H9 (cell line): ENCODE measurements at places on chromosomes 13 and 19. TPM values are rescaled to one million over a fixed set of nuclear protein-coding genes. Genes with fewer than 3 reads are reported as not detected.

DNA sequence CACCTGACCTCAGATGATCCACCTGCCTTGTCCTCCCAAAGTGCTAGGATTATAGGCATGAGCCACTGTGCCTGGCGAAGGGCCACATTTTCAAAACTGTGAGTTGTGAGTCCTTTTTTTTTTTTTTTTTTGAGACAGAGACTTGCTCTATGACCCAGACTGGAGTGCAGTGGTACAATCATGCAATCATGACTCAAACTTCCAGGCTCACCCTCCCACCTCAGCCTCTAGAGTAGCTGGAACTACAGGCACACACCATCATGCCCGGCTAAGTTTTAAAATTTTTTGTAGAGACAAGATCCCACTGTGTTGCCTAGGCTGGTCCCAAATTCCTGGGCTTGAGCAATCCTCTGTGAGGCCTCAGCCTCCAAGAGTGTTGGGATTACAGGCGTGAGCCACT is 3.8 kb upstream of the MYPOP start:
- H3K4me1 ChIP-seq, result no peaks in the 10 kb centered on the region
- no peak for DNase-seq
- H3K27me3 ChIP-seq, result no peaks in the 10 kb centered on the region
- no peak overlapping the region for H3K27ac ChIP-seq

DNA sequence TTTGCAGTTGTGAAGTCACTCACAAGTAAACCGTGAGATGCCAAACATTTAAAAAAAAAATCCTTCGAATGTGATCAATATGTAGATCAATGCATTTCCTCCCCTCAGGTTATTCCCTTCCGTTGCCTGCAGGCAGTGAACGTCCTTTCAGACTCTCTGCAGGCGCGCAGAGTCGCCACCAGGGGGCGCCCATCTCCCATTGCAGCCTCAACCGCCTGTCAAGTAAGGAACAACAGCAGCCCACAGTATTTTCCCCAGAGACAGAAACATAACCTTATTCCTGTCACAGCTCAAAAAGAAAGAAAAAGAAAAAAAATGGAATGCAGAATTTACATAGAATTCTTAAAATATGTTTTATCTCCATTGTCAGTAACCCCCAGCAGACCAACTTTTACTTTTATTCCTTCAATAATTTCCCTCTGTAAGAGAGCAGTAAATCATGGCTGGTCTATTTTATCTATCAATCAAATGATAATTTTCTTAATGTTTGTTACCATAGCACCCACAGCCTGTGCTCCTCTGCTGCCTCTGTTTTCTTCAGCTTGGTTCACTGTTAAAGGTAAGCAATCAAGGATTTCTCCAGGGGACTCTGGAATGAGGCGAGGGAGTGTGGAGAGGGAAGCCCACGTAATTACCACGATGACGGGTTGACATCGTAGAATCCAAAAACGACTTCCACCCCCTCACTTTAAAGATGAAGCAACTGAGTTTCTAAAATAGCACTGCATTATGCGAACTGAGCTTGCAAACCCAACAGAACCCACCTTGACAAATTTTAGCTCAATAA is 637.6 kb upstream of the ARGLU1 start:
- peak; percentile 86 for DNase-seq
- H3K36me3 ChIP-seq, result no peaks in the 10 kb centered on the region
- H3K27me3 ChIP-seq, result no peaks in the 10 kb centered on the region
- H3K27ac ChIP-seq, result no peak overlapping the region
- H3K4me3 ChIP-seq, result no peak overlapping the region
- 0 out of 2 replicates have a peak, but pooled peaks cover 2% of the 10 kb centered on the region for H3K4me1 ChIP-seq

DNA sequence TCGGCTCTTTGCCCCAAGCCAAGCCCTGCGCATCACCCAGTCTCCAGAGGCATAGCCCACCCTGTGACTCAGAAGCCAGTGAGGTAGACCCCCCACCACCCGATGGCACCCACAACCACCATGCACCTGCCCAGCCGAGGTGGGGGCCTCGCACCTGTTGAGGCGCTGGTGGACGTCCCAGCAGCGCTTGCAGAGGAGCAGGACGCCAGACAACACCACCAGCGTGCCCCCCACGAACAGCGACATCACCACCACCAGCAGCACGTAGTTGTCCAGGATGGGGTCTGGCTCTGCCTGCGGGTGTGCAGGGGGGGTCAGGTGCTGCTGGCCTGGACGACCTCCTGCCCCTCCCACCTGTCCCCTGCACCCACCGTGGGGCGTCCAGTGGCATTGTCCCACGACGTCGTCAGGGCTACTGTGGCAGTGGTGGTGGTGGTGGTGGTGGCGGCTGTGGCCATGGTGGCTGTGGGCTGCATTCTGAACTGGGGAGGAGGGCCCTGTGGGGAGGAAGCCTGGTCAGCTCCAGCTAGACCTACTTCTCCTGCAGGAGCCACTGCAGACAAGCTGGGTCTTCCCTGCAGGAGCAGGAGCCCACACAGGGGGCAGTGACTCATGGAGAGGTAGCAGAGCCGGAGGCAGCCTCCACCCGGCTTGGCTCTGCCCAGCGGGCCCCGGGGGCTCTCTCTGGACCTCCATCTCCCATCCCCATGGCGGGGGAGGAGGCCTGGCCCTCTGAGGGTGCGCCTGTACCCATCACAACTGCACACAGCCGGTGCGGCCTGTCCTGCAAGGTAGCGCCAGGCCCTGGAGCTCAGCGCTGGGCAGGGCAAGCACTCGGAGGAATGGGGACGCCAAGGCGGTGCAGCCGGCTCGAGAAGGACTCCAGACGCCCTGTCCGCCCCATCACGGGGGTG is 1.9 kb downstream of the CBARP start:
- H3K27me3 ChIP-seq, result no peaks in the 10 kb centered on the region
- H3K27ac ChIP-seq, result no peak overlapping the region
- no peaks in the 10 kb centered on the region; the same call in 2 of the 3 replicates for H3K36me3 ChIP-seq
- H3K4me3 ChIP-seq, result peak overlapping the region; percentile 69; the same call in 2 of the 3 replicates
- H3K4me1 ChIP-seq, result no peaks in the 10 kb centered on the region

- H3K27me3 ChIP-seq, result no peaks in the 10 kb centered on the region
- peaks cover 3% of the 10 kb centered on the region; the same call in 1 of the 2 replicates for H3K4me1 ChIP-seq
- H3K4me3 ChIP-seq, result no peak overlapping the region
- peak; percentile 86 for DNase-seq
- peaks cover 18% of the 10 kb centered on the region; the same call in 2 of the 3 replicates for H3K36me3 ChIP-seq
- no peak overlapping the region for H3K27ac ChIP-seq
Observed at GRCh38 chr13:51286135-51287002, 53.1 kb upstream of the SERPINE3 start.

DNA sequence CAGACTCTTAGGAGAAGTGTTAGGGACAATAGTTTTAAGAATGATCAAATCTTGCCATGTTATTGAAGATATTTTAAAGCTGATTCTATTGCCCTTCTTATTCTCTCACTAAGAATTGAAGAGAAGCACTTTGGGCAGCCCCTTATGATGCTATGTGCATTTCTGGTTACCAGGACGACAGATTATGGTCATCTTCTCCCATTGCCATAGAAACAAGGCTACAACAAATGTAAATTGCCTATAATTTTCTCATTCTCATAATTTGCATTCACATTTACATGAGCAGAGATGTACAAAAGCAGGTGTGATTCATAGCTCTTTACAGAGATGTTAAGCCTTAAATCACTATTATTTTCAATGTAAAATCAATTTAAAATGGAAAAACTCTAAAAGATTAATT is 137.3 kb upstream of the PCDH9 start:
- no peak overlapping the region for H3K27ac ChIP-seq
- H3K27me3 ChIP-seq, result no peaks in the 10 kb centered on the region

GRCh38 chr19:3386447-3387234 is 20.3 kb downstream of the NFIC start:
- no peaks in the 10 kb centered on the region for H3K27me3 ChIP-seq
- no peaks in the 10 kb centered on the region; the same call in 1 of the 2 replicates for H3K4me1 ChIP-seq
- DNase-seq, result no peak
- H3K36me3 ChIP-seq, result no peaks in the 10 kb centered on the region
- H3K27ac ChIP-seq, result no peak overlapping the region
- no peak overlapping the region for H3K4me3 ChIP-seq

DNA sequence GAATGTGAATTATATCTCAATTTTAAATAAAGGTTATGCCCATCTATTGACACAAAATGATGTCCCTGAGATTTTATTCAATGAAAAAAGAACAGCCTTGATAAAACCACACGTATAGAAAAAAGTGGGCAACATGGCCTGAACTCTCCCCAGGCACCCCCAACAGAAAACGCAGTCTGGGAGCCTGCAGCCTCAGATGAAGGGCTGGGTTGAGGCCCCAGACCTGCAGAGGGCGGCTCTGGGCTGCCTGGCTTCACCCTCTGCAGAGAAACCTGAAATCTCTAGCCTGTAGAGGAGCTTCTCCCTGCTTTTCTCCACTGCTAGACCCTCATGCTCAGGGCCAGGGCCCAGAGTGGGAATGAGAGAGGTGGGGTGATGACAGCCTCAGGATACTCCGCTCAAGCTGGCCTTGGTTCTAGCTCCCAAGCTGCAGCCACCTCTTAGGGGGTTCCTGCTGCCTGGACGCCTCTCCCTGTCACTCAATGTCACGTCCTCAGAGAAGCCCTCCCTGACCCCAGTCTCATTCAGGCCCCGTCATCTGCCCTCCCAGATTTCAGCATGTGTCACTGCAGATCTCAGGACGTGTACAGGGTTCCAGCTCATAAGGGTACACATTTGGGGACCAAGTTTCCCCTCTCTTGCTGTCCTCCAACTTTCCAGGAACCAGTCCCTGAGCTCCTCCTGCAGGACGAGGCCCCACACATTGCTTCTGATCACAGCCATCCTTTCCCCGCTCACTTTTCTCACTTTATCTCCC is 1.8 kb downstream of the MBD3 start:
- no peaks in the 10 kb centered on the region for H3K27me3 ChIP-seq
- H3K36me3 ChIP-seq, result peaks cover 32% of the 10 kb centered on the region
- peak; percentile 56 for DNase-seq

DNA sequence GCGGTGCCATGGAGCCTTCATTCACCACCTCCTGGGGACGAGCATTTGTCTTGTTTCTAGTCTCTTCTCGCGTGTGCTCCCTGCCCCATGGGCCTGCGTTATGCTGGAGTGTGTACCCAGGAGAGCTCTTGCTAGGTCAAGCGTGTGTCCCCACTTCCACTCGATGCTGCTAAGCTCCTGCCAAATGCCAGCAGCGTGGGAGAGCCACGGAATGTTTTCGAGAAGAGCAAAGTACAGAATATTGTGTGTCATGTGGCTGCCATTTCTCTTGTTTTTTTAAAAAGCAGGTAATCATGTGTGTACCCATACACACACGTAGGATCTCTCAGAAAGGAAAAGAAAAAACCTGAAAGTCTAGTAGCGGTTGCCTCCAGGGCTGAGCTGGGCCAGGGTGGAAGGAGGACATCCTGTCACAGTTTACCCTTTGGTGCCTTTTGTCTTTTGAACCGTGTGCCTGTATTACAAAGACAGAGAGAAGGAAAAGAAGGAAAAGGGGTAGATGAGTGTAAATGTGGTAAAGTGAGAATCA is 28.6 kb downstream of the PAK4 start:
- H3K4me3 ChIP-seq, result no peak overlapping the region; the same call in 2 of the 3 replicates
- no peaks in the 10 kb centered on the region for H3K27me3 ChIP-seq
- peaks cover 5% of the 10 kb centered on the region; the same call in 1 of the 2 replicates for H3K4me1 ChIP-seq
- H3K27ac ChIP-seq, result no peak overlapping the region
- DNase-seq, result no peak
- peaks cover 3% of the 10 kb centered on the region; the same call in 2 of the 3 replicates for H3K36me3 ChIP-seq

DNA sequence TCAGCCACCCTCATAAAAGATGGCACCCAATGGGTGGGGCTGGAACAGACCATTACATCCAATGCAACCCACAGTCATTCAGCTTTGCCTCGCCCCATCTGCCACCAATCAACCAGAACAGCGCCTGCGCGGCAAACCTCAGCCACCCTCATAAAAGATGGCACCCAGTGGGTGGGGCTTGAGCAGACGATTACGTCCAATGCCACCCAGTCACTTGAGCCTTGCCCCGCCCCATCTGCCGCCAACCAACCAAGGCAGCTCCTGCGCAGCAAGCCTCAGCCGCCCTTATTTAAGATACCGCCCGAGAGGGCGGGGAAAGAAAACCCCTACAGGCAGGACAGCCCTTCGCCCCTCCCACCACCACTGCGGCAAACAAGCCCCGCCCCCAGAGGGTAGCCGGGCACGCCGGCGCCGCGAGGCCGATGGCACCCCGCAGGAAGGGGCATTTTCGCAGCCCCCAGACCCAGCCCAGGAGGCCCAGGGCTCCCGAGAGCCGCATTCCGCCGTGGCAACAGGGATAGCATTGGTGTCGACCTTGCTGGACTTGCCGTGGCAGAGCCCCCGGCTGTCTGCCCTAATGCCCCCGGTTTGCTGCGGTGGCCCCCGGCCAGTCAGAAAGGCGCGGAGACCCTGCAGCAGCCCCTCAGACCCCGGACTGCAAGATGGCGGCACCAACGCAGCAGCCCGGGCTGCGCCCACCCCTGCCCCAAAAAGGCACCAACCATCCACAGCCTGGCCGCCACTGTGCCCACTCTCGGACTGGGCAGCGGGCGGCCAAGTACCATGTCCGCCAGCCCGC is 675 bp downstream of the PEG3 start:
- no peak overlapping the region for H3K27ac ChIP-seq
- H3K4me3 ChIP-seq, result no peak overlapping the region
- DNase-seq, result no peak
- H3K36me3 ChIP-seq, result peaks cover 31% of the 10 kb centered on the region
- no peaks in the 10 kb centered on the region for H3K27me3 ChIP-seq

GRCh38 chr13:56700324-56700723 is 440.4 kb upstream of the PRR20A start:
- no peaks in the 10 kb centered on the region for H3K27me3 ChIP-seq
- no peak overlapping the region for H3K4me3 ChIP-seq
- no peaks in the 10 kb centered on the region for H3K4me1 ChIP-seq
- no peak for DNase-seq
- no peak overlapping the region for H3K27ac ChIP-seq
- H3K36me3 ChIP-seq, result no peaks in the 10 kb centered on the region; the same call in 2 of the 3 replicates

DNA sequence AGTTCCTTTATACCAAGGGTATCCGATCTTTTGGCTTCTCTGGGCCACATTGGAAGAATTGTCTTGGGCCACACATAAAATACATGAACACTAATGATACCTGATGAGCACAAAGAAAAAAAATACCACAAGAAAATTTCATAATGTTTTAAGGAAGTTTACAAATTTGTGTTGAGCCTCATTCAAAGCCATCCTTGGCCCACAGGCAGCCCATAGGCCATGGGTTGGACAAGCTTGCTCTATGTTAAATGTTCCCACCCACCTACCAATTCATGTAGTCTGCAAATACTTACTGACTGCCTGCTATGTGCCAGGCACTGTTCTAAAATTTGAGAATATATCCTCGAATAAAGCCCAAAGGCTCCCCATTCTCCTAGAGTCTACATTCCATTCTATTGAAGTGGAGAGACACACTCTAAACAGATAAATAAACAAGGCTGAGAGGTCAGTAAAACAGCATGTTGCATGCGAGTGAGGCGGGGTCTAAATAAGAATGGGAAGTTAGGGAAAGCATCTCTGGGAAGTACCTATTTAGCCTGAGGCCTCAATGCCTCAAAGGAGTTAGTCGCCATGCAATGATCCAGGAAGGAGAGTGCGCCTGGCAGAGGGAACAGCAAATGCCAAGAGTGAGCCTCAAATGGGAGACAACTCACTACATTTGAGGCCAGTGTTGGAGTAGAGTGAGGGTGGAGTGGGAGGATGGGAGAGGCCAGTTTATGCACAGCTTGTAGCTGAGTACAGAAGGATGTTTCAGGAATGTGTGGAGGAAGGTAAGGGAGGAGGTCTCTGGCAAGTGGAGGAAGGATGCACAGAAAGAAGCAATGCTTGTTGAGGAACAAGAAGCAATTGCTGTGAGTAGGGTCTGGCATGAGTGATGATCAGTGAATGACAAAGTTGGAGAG is 52.5 kb upstream of the CLDN10 start:
- H3K36me3 ChIP-seq, result no peaks in the 10 kb centered on the region; the same call in 2 of the 3 replicates
- H3K4me1 ChIP-seq, result no peaks in the 10 kb centered on the region; the same call in 1 of the 2 replicates
- DNase-seq, result no peak
- no peaks in the 10 kb centered on the region for H3K27me3 ChIP-seq
- no peak overlapping the region for H3K4me3 ChIP-seq

The WBP4 gene
- total RNA-seq, result 7.1 and 7.2 TPM in 2 replicates

The ZNF792 gene
- 7.6 and 8.3 TPM in 2 replicates for total RNA-seq

The TMEM221 gene
- 1.4 TPM in 2 replicates for total RNA-seq

The ZBTB32 gene
- total RNA-seq, result 0.13 TPM in 1 of 2 replicates, not detected in the other

The HRC gene
- total RNA-seq, result 1.8 and 1.9 TPM in 2 replicates

The YIF1B gene
- total RNA-seq, result 73.2 and 77.4 TPM in 2 replicates

The ZFP28 gene
- 3.2 and 3.8 TPM in 2 replicates for total RNA-seq

The GPR18 gene
- not detected in 2 replicates for total RNA-seq
